ENCODE measurements at places on chromosomes 4 and X.

DNA sequence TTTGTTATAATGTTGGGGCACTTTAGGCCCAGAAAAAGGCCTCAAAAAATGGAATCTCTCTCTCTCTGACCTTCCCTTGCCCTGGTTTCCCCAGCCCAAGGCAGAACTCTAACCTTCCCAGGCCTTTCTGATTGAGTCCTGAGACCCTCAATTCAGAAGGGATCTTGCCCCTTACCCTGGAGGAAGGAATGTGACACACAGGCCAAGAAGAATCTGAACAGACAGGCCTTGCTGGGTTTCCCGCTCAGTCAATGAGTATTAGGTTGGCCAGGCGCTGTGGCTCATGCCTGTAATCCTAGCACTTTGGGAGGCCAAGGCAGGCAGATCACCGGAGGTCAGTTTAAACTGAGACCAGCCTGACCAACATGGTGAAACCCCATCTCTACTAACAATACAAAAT is 27.6 kb downstream of the ELOVL6 start:
- DNase-seq = no peak

GRCh38 chr4:26803211-26803861 is 57.3 kb upstream of the STIM2 start:
- DNase-seq = no peak

- no peak for DNase-seq
Observed at GRCh38 chr4:2290974-2291704, 29.2 kb upstream of the MXD4 start.

- DNase-seq = no peak
Observed at GRCh38 chr4:7367864-7368277, 66.9 kb downstream of the PSAPL1 start.

DNA sequence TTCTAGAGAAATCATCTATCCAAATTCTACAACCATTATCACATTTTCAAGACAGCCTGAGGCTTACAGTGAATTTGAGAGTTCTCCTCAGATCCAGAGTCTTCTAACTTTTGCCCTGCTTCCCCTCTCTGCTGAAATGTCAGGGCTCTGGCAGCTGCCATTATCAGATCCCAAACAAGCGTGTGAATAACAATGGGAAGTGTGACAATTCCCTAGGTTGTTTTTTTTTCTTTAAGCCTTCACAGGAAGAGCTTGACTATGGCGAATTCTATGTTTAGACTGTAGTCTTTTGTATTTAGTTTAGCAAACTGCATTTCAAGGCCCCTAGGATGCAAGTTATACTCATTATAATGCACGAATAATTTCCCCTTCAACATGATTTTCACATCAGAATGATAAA is 61.3 kb upstream of the KDR start:
- DNase-seq = no peak

DNA sequence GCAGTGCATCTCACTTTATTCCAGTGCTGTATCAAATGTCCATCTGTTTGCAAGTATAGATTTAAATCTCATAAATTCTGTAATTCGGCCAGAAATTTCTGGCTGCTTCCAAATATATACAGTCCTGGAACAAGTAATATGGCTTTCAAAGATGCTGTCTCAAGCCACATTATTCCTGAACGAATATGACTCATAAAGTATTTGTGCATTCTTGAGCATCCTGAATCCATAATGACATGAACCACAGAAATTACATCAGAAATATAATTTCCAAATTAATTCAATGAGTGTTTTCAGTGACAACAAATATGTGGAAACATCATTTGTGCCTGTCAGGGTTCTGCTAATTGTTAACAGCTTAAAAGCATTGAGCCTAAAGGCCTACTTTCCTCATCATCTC is 140.9 kb upstream of the HPGD start:
- DNase-seq = no peak

DNA sequence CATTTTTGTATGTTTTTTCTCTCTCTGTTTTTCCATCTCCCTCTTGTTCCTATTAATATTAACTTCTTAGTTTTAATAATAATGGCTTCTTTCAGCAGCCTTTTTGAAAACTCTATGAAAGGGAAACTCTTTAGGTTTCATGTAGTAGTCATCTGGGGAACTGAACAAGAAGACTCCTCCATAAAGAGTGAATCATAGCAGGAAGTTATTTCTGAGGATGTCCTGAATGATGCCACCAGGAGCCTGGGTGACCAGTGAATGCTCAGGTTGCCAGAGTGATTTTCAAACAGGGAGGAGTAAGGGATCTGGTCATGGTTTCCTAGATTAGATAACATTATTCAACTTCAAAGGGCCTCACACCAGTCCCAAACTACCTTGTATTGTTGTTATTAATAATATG is 212.8 kb upstream of the PDE5A start:
- DNase-seq = no peak

- no peak for DNase-seq
Observed at GRCh38 chr4:156242390-156242789, 288.7 kb upstream of the CTSO start.

GRCh38 chrX:102832661-102833060 is 104.4 kb upstream of the RAB40AL start:
- DNase-seq = peak; percentile 75

- no peak for DNase-seq
Observed at GRCh38 chr4:143344041-143344440, 7.4 kb downstream of the GAB1 start.

DNA sequence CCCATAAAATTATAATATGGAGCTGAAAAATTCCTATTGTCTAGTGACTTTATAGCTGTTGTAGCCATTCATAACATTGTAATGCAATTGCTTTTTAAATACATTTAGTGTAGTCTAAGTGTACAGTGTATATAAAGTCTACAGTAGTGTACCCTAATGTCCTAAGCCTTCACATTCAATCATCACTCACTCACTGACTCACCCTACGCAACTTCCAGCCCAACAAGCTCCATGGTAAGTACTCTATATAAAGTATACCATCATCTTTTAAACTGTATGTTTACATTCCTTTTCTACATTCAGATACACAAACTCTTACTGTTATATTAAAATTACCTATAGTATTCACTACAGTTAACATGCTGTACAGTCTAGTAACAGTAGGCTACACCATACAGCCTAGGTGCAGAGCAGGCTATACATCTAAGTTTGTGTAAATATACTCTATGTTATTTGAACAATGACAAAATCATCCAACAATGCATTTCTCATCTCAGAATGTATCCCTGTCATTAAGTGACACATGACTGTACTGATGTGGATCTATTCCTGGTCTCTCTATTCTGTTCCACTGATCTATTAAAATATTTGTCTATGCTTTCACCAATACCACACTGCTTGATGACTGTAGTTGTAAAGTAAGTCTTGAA is 33.7 kb downstream of the CLOCK start:
- DNase-seq = no peak

DNA sequence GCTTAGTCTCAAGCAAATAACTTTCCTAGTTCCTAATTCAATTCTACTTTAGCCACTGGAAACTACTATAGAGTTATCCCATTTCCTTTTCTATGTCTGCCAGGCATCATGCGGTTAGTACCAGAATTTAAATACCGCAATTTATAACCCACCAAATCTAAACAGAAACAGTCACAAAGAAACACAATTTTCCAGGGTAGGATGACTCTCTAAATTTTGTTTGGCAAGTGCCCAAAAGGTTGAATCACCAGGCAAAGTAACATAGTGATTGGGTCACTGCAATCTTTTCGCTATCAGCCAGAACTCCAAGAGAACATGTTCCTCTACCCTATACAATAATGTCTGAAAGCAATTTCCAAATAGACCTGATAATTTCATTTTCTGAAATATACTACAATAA is 240.2 kb upstream of the GRIA3 start:
- DNase-seq = no peak

DNA sequence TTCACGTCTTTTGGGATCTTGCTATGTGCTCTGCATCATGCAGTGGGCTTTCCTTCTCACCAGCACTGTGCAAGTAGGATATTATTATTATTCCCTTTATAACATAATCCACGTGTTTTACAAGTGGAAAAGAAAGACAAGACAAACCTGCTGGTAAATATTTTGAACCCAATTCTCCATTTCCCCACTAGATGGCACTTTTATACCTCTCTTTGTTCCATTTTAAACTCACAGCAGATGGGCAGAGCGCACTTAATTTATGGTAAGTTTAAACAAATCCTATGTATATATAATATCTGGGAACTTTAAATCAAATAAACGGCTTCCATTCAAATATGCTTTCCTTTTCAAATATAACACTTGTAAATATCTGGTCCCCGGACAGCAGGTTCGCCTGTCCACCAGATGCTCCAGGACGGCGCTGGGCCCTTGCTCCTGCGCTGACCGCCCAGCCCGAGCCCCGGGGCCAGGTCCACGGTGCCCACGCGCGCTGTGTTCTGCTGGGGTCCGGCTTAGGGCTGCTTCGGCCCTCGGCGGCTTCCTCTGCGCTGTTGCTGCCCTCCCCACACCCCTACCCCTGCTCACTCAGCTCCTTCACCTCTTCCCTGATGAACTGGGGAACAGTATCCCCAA is 31.1 kb downstream of the F11 start:
- peak; percentile 18 for DNase-seq

DNA sequence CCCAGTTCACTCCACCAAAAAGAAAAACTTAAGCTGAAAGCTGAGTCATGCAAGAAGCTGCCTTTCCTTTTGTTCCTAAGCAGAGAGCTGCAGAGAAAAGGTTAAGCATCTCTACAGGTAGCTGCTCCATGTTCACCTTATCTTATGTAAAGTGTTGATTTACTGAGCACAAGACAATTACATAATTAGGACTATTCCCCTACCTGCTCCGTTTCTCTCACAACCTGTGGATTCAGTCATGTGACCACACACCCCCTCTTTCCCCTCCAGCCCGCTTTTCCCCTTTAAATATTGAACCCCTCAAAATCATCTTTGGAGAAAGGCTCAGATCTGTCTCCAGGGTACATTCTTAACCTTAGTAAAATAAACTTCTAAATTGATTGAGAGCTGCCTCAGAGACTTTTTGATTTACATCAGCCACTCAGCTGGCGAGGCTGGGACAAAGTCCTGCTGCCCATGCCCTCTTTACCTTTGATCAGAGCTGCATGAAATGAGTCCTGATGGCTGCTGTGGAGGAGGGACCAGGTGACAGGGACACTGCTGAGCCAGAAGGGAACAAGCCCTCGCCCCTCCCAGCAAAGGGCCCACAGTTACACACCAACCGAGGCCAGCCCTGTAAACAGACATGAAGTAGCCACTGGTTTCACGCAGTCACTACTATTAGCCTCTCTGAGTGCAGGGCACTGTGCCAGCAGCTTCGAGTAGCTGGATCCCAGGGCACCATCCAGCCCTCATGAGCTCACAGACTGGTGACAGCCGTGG is 53.9 kb upstream of the C4orf50 start:
- peak; percentile 90 for DNase-seq

GRCh38 chr4:138567696-138568095 is 325.5 kb upstream of the SLC7A11 start:
- DNase-seq = no peak

GRCh38 chr4:126526335-126526734 is 1106.4 kb upstream of the INTU start:
- no peak for DNase-seq

DNA sequence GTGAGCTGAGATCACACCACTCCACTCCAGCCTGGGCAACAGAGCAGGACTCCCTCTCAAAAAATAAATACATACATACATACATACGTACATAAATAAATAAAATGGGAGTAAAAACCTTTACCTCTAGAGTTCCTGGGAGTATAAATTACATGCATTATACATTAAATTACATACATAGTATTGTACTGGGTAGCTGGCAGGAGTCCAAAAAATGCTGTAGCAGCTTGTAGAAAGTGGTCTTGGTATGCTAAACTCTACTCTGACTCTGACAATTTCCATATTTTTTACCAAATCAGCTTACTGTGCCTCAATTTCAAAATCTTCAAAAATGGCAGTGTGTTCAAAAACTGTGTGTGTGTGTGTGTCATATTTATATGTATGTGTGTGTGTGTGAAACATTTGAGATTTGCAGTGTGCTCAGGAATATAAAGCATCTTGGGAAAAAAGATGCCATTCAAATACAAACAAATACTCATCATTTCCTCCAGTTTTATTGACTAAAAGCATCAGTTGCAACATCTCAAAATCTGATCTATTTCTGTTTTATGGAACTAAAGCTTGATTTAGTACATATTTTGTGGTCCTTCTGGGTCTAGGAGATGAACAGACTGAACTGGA is 171.7 kb downstream of the SHROOM3 start:
- peak; percentile 50 for DNase-seq

DNA sequence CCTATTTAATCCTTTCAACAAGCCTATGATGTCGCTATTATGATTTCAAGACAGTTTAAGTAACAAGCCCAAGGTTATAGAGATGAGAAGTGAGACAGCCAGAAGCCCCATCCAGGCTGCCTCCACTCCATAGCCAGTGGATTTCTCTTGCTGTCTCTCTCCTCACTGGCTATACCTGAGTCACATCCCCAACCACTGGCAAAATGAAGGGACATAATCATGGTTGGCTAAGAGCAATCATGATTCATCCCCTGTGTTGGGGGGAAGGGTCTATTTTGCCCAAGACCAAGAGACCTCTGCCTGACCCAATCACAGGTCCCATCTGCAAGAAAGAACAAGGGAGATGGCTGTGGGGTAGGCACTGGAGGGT is 334.9 kb upstream of the GATB start:
- DNase-seq = peak; percentile 50

DNA sequence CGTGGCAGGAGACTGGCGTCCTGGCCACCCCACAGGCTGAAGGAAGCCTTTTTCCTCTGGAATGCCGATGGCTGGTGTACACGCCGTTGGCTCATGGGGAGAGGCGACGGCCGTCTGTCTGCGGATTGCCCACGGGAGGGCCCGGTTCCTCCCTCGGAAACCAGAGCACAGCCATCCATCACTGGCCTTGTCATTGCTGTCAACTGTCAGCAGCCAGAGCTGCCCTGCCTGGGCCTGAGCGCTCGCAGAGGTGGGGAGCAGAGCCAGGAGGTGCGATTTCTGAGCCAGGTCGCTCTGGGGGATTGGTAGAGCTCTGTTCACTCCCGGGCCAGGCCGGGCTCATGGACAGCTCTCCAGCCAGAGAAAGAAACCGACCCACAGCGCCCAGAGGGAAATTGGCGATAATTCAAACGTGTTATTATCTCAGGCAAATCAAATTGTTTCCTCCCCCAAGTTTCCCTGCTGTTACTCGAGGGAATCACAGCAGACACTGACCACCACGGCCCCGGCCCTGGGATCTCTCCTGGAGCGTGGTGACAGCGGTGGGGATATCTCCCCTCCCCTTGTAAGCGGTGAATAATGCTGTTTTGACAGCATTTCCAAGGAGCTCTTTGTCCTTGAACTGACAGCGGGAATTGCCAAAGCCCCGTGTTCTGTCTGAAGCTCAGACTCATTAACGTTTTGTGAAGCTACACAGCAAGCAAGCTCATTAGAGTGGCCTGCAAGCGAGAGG is 220.9 kb upstream of the PSAPL1 start:
- DNase-seq = peak; percentile 80

- peak; percentile 52 for DNase-seq
Observed at GRCh38 chrX:14039344-14039743, 9.7 kb upstream of the GEMIN8 start.

DNA sequence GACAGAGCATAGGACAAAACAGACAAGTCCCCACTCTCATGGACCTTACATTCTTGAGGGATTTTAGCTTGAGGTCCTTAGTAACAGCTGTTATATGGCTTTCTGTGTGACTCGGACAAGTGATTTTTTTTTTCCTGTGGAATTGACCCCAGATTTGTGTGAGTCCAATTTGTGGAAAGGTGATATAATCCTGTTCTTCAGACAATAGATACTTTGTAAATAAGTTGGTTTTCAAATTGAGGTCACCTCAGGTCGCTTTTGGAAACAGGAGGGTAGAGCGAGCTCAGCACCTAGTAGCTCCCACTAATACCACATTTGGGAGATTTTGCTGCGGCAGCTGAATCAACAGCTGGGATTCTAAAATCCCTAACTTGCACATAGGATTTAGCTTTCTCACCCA is 1008.8 kb downstream of the ADGRL3 start:
- DNase-seq = no peak

Data from NCI-H1417 (cell line).